ENCODE measurements at places on chromosomes 13 and 19. TPM values are rescaled to one million over a fixed set of nuclear protein-coding genes. Genes with fewer than 3 reads are reported as not detected.

Gene KCTD12
- total RNA-seq = 167 TPM

Gene EBI3
- 9.0 TPM for total RNA-seq

GRCh38 chr19:47493378-47494210 lies 9.6 kb upstream of the KPTN start:
- DNase-seq = no peak

Gene RDH8
- total RNA-seq = not detected

DNA sequence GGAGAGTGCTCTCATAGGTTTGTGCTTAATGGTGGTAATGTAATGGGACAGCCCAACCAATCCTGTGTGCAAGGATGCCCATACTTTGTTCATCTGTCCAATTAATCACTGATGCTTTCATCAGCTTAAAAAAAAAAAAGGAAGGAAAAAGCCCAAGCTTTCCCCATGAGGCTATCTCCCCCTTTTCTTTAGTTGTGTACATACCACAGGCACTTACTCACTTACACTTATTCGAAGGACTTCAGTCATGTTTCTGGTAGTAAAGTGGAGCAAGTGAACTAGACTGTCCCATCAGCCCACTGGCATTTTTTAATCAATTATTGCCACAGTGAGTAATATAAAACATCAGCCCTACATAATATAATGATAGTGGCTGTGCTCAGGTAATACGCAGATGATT lies 183.5 kb upstream of the UFM1 start:
- no peak for DNase-seq

DNA sequence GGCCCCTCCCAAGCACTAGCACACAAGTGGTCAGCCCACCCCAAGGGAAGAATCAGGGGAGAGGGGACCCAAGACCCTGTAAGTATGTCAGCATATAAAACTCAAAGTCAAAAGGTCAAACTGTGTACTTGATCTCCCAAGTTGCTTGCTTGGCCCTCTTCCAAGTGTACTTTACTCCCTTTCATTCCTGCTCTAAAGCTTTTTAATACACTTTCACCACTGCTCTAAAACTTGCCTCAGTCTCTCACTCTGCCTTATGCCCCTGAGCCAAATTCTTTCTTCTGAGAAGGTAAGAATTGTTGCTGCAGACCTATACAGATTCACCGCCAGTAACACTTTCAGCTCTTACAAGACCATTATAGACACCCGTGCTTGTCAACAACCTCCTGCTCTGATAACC lies 15.1 kb upstream of the RNASEH2B start:
- DNase-seq = no peak

Gene PSG3
- 0.29 TPM for total RNA-seq

DNA sequence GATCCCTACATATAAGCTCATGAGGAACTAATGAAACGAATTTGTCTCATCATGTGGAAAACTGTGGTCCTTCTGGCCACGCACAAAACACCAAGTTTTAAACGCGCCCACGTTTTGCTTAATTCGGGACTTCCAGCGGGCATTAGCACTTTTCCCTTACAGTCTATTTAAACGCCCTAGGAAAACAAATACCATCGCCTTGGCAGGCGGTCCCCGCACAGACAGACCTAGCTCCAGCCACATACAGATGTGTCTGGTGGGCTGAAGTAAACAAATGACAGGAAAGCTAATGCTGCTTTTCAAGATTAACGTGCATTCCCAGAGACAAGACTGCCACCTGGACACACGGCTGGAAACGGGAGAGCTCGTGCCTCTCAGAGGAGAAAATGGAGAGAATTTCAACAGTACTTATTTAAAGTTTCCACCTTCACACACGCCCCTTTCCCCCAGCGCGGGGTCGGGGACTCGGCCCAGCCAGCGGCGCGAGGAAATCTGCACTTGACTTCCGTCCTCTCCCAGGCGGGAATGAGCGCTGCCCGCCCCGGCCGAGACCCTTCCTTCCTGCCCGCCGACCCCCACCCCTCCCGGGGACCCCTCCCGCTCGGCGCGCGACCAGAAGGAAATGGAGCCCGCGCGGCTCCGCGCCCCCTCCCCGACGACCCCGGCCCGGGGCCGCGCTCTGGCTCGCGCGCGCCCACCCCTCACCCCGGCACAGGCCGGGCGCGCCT lies 931 bp downstream of the USP12 start:
- DNase-seq = no peak
